ENCODE measurements at places on chromosomes 5 and 9.

- DNase-seq: no peak
Measured at GRCh38 chr9:23677446-23677845, 148.6 kb downstream of the ELAVL2 start.

DNA sequence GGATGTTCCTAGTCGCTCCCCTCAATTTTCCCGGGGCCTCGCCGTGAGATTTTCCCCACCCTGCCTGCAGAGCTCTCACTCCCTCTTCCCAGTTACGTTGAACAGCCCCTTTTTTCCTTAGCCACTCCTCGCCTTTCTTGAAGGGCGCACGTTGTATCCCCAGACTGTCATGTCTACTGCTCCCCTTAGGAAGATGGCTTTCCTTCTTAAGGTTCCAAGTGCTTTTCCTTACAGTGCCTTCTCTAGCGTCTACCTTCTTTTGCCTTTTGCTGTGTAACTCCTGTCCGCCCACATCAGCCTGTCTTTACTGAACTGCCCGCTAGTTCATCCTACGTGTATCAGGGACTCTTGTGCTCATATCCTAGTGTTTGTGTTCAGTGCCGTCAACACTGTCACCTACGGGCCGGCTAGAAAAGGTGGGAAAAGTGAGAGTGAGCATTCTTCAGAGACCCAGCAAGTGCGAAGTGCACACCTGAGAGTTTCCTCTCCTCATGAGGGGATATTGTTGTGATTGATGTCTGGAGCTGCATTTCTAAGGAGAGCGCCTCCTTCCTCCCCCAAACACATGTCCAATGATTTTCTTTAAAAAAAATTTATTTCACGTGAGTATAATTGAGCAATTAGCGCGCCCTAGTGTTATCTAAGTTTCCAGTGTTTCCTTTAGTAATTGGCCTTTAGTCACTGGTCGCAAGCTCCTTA lies 764 bp downstream of the CAMLG start:
- DNase-seq: peak; percentile 52

DNA sequence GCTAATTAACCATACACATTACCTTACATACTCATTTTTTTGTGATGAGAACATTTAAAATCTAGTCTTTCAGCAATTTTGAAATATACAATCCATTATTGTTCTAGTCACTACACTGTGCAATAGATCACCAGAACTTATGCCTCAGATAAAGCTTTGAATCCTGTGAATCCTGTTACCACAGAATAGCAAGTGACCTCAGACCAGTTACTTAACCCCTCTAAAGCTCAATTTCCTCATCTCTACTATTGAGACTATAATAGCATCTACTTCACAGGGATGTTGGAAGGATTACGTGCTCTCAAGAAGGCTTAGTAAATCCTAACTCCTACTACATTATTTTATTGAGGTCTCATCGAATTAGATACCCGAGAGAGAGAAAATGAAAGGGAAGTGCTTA lies 60.2 kb upstream of the PIP5K1B start:
- no peak for DNase-seq

GRCh38 chr5:57940236-57940635 lies 457.6 kb upstream of the ACTBL2 start:
- no peak for DNase-seq

DNA sequence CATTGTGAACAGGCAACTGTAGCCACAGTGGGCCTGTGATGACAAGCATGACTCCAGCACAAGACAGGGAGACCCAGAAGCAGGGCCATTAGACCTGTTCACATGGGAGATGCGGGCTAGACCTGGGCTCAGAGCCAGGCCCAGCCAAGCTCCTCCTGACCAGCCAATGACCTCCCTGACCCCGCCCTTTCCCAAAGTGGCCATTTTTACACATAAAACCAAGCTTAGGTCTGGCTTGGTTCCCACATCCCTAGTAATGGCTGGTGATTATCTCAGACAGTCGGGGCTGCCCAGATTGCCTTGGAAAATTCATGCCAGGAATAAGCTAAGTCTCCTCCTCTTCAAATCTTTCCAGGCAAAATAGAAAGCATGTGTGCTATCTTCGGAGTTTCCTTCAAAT lies 94.1 kb downstream of the FRMD3 start:
- peak; percentile 14 for DNase-seq

GRCh38 chr9:94210616-94211603 lies 48.2 kb upstream of the ZNF169 start:
- DNase-seq: peak; percentile 26

GRCh38 chr5:40911266-40911665 lies 2.0 kb downstream of the C7 start:
- no peak for DNase-seq

- DNase-seq: no peak
Measured at GRCh38 chr9:104775976-104776375, 12.0 kb downstream of the NIPSNAP3B start.

GRCh38 chr5:79464695-79465332 lies 49.1 kb downstream of the HOMER1 start:
- peak; percentile 40 for DNase-seq

DNA sequence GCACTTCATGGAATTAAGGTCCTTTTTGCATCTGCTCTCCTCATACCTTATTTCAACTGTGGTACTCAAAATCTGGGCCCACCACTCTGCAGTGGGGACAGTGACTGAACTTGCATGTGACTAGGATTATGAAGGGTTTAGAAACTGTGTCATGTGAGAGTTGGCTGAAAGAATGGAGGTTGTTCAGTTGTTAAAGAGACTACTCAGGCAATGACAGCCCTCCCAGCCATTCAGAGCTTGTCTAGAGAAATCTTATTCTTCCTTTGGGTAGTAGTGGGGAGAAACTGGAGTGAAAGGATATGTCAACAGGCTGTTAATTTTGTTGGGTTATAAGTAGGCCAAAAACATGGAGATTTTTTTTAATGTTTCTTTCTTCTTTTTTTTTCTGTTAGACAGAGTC lies 10.3 kb downstream of the AOPEP start:
- DNase-seq: no peak

DNA sequence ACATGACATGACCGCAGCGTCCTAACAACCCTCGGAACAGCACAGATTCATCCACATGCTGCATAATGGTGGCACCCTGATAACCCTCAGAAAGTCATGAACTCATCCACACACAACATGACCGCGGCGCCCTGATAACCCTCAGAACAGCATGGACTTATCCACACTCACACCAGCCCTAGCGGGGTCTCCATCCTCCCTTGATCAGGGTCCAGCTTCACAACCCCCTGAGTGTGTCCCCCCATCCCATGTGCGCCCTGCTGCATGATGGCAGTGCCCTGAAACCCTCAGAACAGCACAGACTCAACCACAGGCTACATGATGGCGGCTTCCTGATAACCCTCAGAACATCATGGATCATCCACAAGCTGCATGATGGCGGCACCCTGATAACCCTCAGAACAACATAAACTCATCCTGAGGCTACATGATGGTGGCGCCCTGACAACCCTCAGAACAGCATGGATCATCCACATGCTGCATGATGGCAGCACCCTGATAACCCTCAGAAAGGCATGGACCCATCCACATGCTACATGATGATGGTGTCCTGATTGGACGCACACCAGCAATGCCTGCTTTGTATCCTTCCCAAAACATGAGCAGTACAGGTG lies 28.3 kb downstream of the SLC6A3 start:
- no peak for DNase-seq

DNA sequence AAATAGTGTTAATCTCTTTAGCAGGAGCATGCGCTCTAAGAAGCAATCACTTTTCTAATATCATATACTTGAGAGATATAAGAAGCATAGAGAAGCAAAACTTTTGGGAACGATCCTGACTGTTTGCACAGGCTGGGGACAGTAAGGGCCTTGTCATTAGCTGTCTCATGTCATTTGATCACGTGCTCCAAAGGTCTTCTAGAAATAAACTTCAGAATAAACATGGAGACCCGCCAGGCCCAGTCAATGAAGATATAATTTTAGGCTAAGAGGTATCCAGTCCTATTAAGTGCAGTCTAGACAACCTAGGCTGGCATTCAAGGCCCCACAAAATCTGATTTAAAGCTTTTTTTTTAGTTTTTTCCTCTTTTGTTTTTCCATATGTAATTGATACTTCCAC lies 111.0 kb upstream of the APC start:
- no peak for DNase-seq

DNA sequence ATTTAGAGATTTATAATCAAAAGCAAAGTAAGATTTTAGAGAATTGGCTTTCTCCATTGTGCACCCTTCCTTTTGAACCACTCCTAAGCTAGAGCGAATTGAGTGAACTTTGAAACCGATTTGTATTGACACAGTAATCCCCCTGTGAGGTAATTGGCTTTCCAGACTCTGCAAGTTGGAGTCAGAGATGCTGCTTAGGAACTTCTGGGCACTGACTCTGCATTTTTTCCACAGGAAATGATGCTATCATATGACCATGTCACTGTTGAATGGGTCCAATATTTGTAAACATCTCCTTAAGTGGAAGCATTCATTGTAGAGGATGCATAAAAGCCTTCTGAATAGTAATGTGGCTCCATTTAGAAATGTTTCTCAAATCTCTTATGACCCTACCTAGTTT lies 394.4 kb upstream of the ZNF608 start:
- peak; percentile 59 for DNase-seq

GRCh38 chr9:114507726-114508125 lies 2.5 kb upstream of the WHRN start:
- DNase-seq: no peak

DNA sequence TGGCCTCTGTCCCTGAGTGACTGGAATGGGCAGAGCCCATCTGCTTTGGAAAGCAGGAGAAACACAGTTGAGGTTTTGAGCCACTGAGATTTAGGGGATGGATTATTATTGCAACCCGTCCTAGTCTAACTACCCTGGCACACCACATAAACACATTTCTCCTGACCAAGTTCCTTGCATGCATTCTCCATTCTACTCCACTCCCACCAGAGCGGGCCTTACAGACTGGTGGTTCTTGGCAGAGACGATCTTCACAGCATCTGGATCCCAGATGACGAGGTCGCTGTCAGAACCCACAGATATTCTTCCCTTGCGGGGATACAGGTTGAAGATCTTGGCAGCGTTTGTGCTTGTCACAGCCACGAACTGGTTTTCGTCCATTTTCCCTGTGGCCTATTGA lies 111.0 kb downstream of the DPYSL3 start:
- no peak for DNase-seq

DNA sequence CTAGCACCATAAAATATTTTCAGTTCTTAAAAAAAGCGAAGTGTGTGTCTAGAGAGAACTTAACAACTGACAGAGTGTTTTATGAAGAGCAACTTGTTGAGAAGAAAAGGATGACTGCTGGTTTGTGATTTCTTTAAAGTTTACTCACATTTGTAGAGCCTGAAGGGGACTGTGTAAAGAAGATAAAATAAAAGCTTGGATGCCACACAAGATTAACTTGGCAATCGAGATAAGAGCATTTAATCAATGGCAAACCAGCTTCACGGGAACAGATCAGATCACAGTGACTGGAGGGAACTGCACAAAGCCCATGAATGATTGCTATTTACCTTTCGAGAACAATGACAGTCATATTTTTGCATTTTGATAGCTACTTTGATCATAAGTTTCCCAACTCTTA lies 2013.1 kb upstream of the CDH9 start:
- DNase-seq: no peak
